ENCODE measurements at places on chromosomes 5 and 9.
A peak's percentile ranks its signal among the peaks of the same experiment; 100 is the strongest.

GRCh38 chr5:4017076-4017803 is 421.6 kb downstream of the IRX1 start:
- no peak for DNase-seq

DNA sequence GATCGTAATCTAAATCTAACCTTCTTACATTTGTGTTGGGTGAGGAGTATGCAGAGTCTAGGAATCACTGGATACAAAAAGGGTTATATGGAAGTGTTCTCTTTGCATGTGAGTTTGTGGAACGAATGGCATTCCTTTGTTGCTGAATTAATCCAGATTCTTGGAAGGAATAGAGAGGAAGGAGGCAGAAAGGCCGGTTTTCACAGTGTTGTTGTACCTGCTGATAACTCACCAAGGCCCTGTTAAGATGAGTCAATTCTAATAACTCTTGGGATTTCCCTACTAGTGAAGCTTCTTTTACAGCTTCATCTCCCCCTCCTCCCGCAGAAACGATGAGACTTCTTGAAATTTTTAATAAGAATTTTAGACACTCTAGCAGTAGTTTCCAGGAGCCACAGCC is 84.0 kb downstream of the ZSWIM6 start:
- no peak for DNase-seq

GRCh38 chr5:115435778-115436712 is 108.5 kb downstream of the FEM1C start:
- no peak for DNase-seq

- no peak for DNase-seq
Measured at GRCh38 chr9:72509635-72510034, 11.8 kb upstream of the TMC1 start.

GRCh38 chr9:14362175-14362574 is 48.2 kb upstream of the NFIB start:
- DNase-seq, result no peak

DNA sequence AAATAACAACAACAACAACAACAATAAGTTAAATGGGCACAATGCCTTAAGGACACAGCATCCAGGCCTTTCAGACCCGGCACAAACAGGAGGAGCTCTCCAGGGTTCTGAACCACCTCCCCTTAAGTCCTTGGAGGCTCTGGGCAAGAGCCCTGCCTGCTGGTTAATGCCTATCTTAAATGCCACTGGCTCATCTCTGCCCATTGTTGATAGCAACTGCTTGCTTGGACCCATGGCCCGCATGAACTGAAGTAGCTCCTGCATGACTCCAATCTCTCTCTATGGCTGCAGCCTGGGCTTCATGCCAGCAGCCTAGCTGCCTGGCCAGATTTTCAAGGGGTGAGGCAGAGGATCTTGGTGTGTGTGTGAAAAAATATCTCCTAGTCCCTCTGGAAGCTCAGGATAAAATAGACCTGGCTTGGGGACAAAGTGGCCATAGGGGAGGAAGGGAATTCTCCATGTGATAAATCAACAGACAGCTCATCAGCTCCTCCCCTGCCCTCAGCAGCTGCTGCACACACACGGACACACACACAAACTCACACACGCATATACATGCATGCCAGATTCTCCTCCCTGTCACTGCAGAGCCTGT is 27.4 kb downstream of the FAM219A start:
- peak; percentile 73 for DNase-seq

DNA sequence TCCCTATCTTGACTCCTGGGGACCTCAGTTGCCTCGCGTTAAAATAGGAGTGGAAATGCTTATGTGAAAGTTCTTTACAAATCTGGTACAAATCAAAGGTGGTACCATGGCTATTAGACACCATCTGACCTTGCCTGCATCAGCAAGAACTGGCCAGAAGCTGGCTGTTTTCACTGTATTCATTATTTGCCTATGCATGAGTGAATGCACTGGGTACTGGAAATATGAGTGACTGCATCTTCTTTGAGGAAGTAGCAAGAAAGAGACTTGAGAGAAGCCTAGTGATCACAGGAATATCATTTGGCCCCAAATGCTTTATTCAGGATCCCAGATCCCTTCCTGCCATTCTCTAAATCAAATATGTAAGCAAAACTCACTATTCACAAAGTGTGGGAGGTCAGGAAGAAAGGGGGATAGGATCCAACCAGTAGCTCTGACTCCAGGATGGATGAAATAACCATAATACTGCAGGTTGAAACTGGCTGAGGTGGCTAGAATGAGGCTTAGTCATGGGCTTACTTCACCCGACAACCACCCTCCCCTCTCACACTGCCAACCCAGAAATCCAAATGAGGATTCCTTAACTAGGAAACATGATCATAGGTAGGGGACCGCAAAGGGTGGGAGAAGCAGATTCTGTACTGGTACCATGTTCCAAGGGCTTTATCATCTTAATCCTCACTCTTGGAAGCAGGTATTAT is 56.7 kb downstream of the FAM114A2 start:
- DNase-seq, result no peak

GRCh38 chr9:93326056-93326455 is 125.4 kb upstream of the FAM120A start:
- no peak for DNase-seq
